ENCODE measurements at places on chromosomes 11 and 22. TPM values are rescaled to one million over a fixed set of nuclear protein-coding genes. Genes with fewer than 3 reads are reported as not detected.

DNA sequence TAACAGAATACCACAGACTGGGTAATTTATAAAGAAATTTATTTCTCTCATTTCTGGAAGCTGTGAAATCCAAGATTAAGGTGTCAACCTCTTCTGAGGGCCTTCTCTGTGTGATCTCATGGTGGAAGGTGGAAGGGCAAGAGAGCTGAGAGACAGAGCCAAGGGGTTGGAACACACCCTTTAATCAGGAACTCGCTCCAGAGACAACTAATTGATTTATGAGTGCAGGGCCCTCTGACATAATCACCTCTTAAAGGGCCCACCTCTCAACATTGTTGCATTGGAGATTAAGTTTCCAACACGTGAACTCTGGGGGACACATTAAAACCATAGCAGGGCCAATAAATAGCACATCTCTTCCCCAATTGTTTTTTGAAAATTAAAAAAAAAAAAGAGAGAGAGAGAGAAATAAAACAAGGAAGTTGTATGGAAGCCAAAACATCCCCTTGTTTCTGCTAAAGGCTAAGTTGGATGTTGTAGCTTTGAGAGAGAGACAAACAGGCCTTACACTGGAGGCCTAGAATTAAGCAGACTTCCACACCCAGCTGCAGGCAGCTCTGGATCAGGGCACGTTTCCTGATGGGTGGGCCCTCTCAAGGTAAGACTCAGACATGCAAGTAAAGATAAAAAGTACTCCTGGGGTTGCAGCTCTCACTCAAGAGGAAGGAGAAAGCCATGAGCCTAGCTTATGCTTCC is 64.1 kb upstream of the BIRC3 start:
- DNase-seq, result no peak

GRCh38 chr22:31742682-31743081 is 7.2 kb downstream of the PRR14L start:
- DNase-seq, result no peak

- DNase-seq, result no peak
Measured at GRCh38 chr11:102138670-102139069, 28.4 kb downstream of the YAP1 start.

DNA sequence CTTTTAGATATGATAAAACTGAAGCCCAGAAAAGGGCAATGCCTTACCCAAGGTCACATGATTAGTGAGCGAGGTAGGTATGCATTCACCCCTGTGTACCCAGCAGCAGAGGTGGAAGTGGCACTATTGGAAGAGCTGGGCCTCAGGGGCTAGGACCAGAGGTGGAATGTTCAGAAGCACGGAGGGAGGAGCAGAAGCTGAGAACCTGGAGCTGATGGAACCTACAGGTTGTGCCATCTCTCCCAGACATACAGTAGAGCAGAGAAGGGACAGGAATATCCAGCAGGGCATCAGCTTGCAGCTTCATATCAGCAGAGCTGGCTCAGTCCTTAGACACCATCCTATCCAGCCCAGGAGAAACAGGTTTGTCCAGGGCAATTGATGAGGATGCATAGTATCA is 14.6 kb upstream of the FCHSD2 start:
- no peak for DNase-seq

GRCh38 chr11:75946531-75947530 is 131.8 kb downstream of the UVRAG start:
- DNase-seq, result no peak

- no peak for DNase-seq
Measured at GRCh38 chr22:26892166-26893041, 235.0 kb downstream of the MIAT start.

GRCh38 chr11:106958517-106959248 is 59.6 kb downstream of the GUCY1A2 start:
- DNase-seq, result no peak

GRCh38 chr11:134069426-134070341 is 812 bp downstream of the JAM3 start:
- DNase-seq, result no peak

DNA sequence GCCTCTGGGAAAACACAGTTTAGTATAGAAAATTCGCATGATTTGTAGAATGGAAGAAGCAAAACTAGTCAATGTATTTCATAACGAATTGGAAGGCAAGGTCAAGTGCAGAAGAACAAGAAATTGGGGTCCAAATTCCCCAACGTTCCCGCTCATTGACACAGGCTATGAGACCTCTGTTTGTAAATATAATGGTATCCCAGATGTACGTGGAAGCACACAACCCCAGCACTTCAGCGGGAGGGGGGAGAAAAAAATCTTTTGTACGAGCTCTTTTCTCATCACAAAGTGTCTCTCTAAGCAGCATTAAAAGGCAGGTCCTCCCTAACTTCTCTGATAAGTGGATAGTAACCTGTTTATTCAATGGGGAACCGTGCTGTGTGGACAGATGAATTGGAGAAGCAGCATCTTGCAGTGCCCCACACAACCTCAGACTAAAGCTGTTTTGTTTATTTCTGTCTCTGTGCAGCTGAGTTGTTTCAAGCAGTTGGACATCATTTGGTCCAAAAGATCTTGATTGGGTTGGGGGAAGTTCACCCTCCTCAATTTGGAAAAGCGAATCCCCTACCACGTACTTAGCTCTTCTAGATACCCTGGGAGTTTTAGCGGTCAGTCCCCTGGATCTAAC is 1.1 kb upstream of the GAB2 start:
- DNase-seq, result no peak

GRCh38 chr11:74171997-74172396 is 908 bp downstream of the PPME1 start:
- DNase-seq, result no peak

DNA sequence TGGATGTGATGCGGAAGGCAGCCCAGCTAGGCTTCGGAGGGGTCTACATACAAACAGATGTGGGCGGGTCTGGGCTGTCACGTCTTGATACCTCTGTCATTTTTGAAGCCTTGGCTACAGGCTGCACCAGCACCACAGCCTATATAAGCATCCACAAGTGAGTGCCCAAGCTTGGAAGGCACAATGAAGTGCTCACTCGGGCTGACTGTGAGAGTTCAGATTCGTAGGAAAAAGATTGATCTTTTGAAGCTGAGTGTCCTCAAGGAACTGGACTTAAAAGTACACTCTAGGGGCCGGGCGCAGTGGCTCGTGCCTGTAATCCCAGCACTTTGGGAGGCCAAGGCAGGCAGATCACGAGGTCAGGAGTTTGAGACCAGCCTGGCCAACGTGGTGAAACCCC is 3.7 kb downstream of the ACAD8 start:
- no peak for DNase-seq

DNA sequence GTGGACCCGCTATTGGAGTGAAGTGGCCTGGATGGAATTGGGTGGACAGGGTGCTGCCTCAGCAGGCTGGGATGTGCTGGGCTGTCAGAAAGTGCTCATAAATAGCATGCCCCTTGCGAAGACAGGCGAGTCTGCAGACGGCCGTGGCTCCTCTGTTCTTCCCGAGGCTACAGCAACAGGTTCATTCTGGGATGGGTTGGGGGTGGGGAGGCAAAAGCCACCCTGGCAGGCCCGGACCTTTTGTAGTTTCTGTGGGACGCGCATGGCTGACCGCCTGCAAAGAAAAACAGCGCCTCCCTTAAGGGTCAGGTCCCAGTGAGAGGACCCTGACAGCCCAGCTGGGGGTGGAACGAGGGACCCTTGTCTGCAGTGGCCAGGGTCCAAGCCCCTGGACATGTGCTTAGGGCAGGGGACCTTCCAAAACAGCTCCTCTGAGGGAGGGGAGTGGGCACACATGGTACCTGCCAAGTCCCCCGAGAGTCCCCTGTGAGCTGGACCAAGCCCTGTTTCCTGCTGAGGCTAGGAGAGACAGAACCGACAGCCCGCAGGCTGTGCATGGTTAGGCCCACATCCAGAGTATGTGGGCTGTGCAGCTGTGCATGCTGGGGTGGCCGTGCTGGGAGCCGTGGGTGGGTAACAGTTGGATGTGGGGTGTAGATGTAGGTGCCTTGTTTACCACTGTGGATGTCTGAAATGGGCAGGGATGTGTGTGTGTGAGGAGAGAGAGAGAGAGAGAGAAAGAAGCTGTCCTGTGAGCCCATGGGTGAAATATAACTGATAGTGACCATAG is at the start of gene CRYBB3:
TSS of gene CRYBB3 (plus strand) at position 128 of the 790 bp plus-strand sequence. CDS start 1,539 bp downstream, outside the sequence.
- no peak for DNase-seq

DNA sequence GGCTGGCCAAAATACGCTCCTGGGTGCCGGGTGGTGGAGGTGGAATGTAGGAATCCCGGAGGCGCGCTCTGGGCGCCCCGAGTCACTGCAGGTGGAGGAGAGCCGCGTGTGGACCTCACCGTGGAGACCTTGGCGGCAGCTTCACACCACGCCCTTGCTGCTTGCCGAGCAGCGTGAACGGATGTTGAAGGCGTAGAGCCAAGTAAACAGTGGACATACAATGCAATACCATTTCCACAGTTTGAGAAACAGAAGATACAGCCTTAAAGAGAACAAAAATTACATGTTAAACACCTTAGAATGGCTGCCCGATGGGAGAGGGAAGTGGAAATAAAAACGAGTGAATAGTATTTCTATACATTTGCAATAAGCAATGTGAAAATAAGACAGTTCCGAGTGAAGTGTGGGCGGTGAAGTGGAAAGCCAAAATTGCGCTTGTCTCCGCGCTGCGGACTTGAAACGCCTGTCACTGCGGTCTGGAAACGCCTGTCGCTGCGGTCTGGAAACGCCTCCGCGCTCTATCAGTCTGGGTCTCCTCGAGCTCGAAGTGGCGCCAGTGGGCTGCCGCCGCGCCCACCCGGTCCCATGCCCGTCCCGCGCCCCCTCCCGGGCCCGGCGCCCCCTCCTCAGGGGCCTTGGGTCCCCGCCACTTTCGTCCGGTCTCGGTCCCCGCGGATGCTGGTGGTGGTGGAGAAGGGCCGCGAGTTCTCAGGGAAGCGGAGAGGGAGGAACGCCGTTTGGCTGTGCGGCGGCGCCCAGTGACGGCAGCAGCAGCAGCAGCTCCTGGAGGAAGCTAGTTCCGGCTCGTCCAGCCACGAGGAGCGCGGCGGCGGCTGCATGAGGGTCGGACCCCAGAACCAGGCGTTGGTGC is 1.6 kb downstream of the NCR3LG1 start:
- peak; percentile 29 for DNase-seq

GRCh38 chr11:1598816-1599215 is 722 bp upstream of the KRTAP5-2 start:
- DNase-seq, result no peak

- DNase-seq, result no peak
Measured at GRCh38 chr11:17209939-17210245, 2.1 kb upstream of the PIK3C2A start.

GRCh38 chr22:23094695-23095681 is 24.7 kb downstream of the GNAZ start:
- DNase-seq, result no peak

DNA sequence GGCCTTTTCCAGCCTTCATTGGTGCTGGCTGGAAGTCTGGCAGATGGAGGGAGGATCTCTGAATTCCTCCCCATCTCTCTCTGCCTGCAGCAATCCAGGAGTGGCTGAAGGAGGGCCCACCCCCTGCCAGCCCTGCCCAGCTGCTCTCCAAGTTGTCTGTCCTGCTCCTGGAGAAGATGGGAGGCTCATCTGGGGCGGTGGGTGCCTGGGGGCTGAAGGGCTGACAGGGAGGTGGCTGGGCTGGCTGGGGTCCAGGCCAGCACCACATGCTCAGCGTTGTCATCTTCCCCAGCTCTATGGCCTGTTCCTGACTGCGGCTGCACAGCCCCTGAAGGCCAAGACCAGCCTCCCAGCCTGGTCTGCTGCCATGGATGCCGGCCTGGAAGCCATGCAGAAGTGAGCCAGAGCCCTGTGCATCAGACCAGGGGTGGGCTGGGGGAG is 12.2 kb downstream of the TKFC start:
- no peak for DNase-seq

FAM181B gene
- 0.33 TPM for total RNA-seq

HSPB2 gene
- total RNA-seq, result 1.2 TPM

MCAM gene
- total RNA-seq, result 170 TPM

MS4A3 gene
- total RNA-seq, result not detected

CASP1 gene
- total RNA-seq, result 15.4 TPM

OR52I1 gene
- not detected for total RNA-seq

SPDYC gene
- not detected for total RNA-seq

SHANK3 gene
- total RNA-seq, result 4.8 TPM

UPK3A gene
- not detected for total RNA-seq

CPT1A gene
- 30.4 TPM for total RNA-seq

RCE1 gene
- 23.9 TPM for total RNA-seq

MMP7 gene
- 247 TPM for total RNA-seq
